ENCODE measurements at places on chromosomes 4 and X.

DNA sequence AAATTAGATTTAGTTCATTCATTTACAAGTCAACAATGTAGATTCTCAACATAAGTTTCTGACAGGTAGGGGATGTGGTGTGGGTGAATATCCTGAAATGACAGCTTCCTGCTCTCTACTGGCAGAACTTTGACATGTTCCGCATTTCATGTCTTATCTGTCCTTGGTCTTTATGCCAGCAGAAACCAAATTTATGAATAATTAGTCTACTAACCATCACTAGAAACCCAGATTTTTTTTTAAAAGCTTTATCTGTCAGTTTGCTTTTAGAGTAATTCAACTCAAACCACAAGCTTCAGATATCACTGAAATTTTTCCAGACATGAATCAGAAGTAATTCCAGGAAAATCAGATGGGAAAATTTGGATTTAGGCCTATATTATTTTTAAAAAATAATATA is 17.9 kb downstream of the COQ2 start:
- DNase-seq = no peak

DNA sequence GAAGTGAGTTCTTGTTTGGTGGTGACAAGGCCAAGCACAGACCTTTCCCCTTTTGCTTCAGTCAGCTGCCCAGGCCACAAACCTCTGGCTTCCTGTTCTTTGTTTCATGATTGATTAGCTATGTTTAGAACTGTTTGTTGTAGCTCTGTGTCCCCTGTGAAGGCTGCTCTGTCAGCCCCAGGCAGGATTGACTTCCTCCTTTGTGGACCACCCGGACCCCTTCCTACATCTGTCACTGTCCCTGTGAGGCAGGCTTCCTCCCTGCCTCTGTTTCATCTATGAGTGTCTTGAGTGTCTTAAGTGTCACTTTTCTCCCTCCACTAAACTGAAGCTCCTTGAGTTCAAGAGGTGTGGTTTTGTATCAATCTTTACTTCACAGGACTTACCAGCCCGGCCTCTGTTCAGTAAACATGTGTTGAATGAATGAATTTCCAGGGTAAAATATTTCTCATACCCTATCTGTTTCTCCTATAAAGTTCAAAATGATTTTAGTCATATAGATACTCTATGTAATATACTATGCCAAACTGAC is 83.5 kb downstream of the ZNF674 start:
- no peak for DNase-seq

DNA sequence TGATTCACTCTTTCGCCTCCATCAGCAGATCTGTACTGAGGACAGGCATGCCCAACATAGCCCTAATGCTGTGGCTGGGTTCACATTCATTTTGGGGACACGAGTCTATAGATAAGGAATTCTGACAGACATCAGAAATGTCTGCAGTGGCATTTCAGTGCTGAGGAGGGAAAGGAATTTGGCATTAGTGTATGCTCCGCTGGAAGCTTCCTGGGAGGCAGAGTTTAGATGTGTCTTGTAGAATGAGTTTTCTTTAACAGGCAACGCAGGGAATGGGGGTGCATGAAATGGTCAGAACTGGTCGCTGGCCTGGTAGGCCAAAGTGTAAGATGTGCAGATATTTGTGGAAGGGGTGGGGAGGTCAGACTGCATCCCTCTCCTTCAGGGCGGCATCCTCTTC is 43.5 kb upstream of the ZNF518B start:
- DNase-seq = no peak

DNA sequence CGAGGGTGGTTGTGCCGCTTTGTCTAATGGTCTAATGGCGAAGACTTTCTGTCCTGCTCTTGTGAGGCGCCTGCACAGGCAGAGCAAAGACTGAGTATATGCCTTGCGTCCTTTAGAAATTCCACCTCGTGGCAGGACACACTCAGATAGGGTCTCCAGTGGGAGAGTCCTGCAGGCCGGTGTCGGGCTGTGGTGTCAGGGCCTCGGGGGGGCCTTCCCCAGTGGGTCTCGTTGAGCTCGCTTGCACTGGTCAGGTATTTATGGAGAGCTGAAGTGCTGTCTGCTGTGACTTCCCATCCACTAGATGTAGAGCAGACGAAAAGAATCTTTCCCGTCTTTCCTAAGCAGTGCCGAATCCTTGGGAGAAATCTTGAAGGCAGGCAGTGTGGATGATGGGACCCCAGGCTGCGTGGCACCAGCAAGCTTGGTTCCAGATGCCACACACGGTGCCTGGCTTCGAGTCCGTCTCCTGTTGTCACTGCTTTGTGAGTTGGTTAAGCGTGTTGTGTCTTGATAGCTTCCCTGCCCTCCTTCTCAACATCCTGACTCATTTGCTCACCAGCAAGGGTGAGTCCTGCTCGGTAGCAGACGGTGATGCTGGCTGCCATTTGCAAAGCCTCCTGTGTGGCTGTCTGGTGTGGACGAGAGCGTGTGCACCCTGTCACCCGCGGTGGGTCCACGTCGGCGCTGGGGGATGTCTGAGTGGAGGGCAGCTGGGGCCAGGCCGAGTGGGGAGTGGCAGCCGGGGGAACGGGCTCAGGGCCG is 20.5 kb downstream of the MAEA start:
- DNase-seq = no peak

- DNase-seq = no peak
These were observed 1.2 kb downstream of the GJB1 start for GRCh38 chrX:71224098-71224708.

DNA sequence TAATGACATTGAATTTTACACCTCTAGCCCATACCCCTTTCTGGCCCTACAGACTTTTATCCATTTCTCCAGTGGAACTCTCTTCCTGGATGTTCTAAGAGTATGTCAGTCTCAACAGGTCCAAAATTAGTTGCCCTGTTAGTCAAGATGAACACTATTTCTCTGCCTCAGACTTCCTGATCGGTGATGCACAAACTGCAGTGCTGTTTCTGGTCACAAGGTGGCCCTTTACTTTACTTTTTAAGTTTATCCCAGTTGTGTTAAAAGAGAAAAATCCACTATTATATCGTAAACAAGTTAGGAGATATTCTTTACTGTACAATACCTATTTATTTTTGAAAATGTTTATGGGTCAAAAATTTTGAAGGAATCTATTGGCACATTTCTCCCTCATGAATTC is 13.1 kb downstream of the TCEAL7 start:
- peak; percentile 27 for DNase-seq

GRCh38 chr4:183621875-183622274 is 37.1 kb downstream of the RWDD4 start:
- no peak for DNase-seq

GRCh38 chr4:14259936-14260335 is 632.4 kb upstream of the BOD1L1 start:
- DNase-seq = no peak

GRCh38 chrX:103151799-103152198 is 58.9 kb upstream of the NXF3 start:
- DNase-seq = no peak

DNA sequence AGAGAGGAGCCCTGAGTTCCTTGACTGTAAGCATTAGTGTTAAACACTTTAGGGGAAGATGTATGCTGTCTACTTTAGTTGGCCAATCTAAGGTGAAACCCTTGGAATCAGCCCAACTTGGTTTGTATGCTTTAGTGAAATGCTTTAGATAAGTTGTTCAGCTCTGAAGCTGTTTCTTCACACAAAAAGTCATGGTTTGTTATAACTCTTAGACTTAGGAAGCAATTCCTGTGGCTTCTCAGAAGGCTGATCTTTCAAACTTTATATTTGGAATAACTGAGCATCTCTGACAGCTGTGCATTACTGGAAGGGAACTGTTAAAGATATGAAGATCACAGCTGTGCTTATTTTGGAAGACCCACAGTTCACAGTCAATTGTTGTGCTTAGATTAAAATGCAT is 714.1 kb downstream of the FAT4 start:
- no peak for DNase-seq

- DNase-seq = no peak
These were observed 97.9 kb upstream of the GUCY1A1 start for GRCh38 chr4:155568641-155569220.

- no peak for DNase-seq
These were observed 16.6 kb downstream of the MAGEA9B start for GRCh38 chrX:149570668-149571067.

- no peak for DNase-seq
These were observed 26.3 kb upstream of the PPP2R2C start for GRCh38 chr4:6498511-6499237.

- no peak for DNase-seq
These were observed 143.8 kb upstream of the PAQR3 start for GRCh38 chr4:79082997-79083396.

DNA sequence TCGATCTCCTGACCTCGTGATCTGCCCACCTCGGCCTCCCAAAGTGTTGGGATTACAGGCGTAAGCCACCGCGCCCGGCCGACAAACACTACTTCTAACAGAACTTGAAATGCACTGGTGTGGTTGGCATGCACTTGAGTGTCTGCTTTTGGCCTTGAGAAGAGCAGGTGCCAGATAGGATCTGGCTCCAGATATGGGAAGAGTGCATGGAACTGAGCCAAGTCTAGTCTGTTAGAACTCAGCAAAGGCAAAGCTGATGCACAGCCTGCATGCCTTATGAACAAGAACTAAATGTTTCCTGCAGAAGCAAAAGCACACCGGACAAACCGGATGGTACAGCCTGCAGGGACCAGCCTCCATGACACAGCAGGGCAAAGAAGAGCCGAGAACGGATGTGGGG is 35.1 kb upstream of the TBL1X start:
- DNase-seq = no peak

DNA sequence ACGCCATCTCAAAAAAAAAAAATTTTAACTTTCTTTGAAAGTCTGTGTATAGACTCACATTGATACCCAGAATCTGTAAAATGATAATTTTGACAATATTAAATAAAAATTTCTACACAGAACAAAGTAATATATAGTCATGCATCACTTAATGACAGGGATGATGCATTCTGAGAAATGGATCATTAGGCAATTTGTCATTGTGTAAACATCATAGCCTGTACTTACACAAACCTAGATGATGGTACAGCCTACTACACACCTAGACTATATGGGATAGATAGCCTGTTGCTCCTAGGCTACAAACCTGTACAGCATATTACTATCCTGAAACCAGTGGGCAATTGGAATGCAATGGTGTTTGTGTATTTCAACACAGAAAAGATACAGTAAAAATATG is 107.7 kb downstream of the BLTP1 start:
- no peak for DNase-seq

DNA sequence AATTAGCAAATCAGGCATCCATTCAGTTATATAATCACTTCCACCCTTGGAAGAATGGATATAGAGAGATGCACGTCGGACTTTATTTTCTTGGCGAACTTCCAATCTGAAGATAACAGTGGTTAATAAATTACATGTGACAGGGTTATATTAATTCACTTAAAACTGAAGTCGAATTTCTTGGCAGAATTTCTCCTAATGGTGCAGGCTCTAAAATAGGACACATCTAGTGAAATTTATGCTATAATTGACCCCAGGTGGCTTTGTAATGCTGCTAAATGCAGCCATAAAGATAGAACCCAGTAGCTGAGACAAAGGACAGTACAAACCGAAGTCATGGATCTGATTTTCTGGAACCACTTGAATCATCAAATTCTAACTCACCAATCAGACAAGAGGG is 20.8 kb upstream of the SLC10A4 start:
- DNase-seq = no peak

GRCh38 chr4:133156096-133156495 is 7.0 kb downstream of the PCDH10 start:
- DNase-seq = no peak

DNA sequence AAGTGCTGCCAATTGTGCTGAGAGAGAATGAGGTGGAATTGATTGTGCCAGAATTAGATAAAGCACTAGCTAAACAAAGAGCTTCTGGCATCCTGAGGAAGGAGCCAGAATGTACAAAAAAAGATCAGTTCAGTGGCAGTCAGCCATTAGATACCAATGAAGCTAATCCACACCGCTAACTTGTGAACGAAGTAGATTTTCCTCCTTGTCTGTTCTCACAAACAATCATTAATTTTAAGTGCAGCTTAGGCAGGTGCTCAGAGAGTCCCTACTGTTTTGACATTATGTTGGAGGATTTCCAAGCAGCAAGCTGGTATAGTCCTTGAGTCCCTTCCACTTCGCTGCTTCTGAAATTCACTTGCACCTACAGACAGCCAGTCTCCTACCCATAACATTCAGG is 617.4 kb downstream of the CENPC start:
- no peak for DNase-seq

DNA sequence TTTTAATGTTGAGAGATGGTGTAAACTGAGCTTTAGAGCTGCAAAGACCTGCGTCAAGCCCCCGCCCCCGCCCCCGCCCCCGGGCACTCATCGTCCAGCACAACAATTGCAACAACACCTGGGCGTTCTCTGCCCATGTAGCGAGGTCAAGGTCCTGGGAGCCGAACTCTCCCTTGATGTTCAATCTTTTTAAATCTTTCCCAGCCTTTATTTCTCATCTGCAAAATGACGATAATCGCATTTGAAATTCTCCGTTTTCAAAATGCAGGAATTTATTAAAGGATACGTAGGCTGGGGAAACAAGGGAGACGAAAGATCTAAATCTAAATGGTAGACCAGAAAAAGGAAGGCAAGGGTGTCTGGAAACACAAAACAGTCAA is 648 bp upstream of the MSMO1 start:
- no peak for DNase-seq

GRCh38 chr4:163679189-163679588 is 184.7 kb downstream of the TMA16 start:
- DNase-seq = no peak

GRCh38 chr4:40453912-40454311 is 118.8 kb downstream of the CHRNA9 start:
- DNase-seq = no peak

DNA sequence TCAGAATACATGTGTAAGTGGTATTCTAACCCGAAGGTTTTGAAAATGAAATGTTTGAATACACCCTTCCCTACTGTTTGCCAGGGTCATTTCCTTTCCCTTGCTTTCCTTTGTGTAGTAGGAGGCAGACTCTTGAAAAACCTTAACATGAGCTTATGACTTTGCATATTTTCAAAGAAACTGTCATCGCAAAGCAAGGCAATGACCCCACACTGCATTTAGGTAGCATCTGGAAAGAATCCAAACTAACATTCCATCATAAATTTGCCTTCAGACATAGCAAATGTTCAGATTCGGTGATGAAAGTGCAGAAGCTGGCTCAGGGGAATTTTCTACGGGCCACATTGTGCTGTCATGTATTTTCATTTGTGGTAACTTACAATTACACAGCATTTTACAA is 32.3 kb downstream of the SH2D1A start:
- DNase-seq = no peak

DNA sequence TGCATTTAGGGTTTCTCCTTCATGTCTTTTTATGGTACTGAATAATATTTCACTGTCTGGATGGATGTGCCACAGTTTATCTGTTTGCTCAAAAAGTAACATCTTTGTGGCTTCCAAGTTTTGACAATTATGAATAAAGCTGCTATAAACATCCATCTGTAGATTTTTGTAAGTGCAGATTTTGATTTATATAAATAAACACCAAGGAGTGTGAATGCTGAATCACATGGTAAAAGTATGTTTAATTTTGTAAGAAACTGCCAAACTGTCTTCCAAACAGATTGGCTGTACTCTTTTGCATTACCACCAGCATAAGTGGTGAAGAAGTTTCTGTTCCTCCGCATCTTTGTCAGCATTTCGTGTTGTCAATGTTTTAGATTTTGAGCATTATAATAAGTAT is 158.7 kb upstream of the GIMD1 start:
- DNase-seq = no peak
